ENCODE measurements at places on chromosomes 2 and 18.

GRCh38 chr2:96647681-96648080 is 5.1 kb downstream of the FER1L5 start:
- DNase-seq: no peak

DNA sequence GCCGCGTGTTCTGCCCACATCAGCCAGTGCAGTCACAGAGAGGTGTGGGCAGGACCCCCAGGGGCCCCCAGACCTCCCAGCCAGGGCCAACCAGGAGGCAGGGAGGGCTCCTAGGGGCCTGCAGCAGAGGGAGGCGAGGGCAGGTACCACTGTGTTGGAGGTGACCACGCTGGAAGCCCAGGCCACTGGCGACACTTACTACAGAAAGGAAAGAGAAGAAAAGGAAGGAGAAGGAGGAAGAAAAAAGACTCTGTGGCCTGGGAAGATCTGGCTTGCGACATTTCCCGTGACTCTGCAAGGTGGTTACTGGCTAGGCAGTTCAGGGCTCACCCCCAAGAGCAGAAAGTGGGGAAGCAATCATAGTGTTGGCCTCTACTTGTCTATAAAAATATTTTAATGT is 98.1 kb upstream of the BCL2L11 start:
- DNase-seq: no peak

- no peak for DNase-seq
Observed at GRCh38 chr18:9211955-9212354, 75.4 kb downstream of the ANKRD12 start.

GRCh38 chr2:28366496-28367282 is 26.0 kb upstream of the FOSL2 start:
- DNase-seq: no peak

DNA sequence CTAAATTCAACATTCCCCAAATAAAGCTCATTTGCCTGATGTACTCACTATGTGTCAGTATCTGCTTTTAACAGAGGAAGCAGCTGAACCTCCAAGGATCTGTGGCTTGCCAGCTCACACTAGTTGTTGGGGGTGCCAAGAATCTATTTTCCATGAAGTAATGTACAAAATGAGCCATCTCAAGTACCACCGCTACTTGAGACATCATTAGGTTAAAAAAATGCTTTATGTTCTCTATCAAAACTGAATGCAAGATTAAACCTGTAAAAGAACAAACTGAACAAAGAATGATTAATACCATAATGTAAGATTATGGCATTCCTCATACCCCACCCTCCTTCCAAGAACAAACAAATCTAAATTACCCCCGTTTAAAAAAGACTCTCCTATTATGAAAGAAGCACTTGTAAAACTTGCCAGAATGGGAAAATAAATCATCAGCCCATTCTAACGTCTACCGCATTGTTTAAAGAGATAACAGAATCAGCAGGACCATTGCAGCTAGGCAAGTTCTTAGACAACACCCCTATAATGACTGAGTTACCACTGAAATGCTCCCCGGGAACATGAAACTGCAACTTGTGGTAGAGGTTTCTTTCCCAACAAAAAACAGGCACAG is 471.6 kb downstream of the DLGAP1 start:
- DNase-seq: no peak

GRCh38 chr2:109435901-109436598 is 177.7 kb downstream of the SEPTIN10 start:
- DNase-seq: no peak

GRCh38 chr18:48100165-48100575 is 169.7 kb upstream of the SMAD2 start:
- DNase-seq: no peak

- peak; percentile 63 for DNase-seq
Observed at GRCh38 chr2:218284106-218284811, 8.0 kb downstream of the TMBIM1 start.

DNA sequence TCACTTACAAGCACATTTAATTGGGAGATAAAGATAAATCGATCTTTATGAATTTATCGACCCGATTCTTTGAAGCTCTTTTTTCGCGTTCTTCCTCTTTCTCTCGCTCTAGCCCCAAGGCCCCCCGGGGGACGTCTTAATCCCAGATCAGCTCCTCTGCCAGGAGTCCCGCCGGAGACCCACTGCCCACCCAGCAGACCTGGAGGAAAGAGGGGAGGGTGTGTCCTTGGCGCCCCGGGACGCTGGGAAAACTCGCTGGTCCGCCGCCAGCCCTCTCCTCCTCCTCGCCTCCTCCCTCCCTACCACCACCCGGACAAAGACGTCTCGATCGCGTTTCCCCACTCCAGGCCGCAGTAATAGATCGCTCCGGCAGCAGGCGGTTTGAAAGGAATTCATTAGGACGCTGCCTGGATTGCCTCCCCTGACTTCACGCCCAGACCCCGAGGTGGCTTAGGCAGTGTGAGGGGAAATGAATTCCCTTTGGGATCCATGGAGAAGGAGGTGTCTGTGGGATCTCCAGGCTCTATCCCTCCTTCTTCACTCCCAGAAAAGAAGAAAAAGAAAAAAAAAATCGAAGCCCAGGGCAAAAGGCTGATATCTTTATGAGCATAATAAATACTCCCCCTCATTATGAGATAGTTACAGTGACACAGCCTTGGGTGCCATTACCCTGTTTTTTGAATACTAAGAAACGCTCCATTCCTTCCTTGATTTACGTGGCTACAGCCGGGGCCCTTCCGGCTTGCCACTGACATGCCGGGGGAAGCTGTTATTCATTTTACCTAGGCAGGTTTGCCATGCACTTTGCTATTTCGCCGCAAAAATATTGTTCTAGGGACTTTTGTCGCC is 1.8 kb upstream of the GBX2 start:
- DNase-seq: no peak

DNA sequence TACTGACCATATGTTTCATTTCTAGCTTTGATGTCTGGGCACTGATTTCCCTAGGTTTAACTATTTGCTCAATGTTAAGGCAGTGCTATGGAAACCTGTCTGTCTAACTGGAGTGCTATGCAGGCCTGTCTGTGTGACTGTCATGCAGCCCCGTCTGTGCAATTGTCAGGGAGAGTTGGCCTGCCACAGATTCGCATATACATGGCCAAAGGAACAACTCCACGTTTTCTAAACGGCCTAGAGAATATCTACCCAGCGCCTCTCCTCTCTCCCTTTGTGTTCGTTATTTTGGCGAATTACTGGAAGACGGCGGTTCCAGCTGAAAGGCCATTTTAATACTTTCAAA is 59.6 kb upstream of the PSME4 start:
- DNase-seq: no peak

- no peak for DNase-seq
Observed at GRCh38 chr2:38176619-38177021, 100.7 kb upstream of the CYP1B1 start.

- DNase-seq: peak; percentile 30
Observed at GRCh38 chr2:46195819-46196218, 101.4 kb upstream of the EPAS1 start.

Measured in liver (tissue), 10 donors.